Cardiac muscle cell (in vitro differentiated cells and primary cell): ENCODE measurements at places on chromosomes 3 and 15.

DNA sequence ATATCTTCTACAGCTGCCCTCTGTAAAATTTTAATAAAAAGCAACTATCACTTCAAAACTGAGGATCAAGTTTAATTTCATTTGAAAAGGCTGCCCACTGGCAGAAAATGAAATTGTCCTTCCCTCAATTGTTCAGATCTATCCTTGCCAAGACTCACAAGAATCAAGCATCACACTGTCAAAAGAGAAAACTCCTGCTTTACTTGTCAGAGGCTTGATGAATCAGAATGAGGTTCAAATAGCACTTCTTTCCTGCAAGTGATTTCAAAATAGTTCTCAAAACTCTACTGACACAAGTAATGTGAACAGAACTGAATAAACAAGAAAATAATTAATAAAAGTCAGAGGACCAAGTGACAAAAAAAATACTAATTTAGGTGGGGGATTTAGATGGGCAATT lies 70.6 kb downstream of the GOLIM4 start:
- DNase-seq: peak; percentile 27

- DNase-seq: no peak
Observed at GRCh38 chr3:107506458-107506857, 16.3 kb upstream of the BBX start.

- DNase-seq: no peak
Observed at GRCh38 chr3:124116906-124117305, 125.0 kb upstream of the ROPN1 start.

- DNase-seq: no peak
Observed at GRCh38 chr3:189561256-189561655, 69.9 kb upstream of the TP63 start.

DNA sequence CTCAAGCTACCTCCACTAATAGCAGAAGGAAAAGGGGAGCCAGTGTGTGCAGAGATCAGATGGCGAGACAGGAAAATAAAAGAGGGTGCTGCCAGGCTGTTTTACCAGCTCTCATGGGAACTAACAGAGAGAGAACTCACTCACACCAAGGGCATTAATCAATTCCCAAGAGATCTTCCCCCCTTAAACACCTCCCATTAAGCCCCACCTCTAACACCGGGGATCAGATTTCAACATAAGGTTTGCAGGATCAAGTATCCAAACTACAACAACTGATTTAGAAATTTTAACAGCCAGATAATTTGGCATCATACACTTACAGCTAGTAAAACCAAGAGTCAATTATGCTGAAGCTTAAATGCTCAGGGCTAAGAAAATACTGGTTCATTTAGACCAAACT lies 18.9 kb downstream of the CD200 start:
- no peak for DNase-seq

- DNase-seq: peak; percentile 47
Observed at GRCh38 chr3:52171514-52172261, 17.5 kb upstream of the POC1A start.

- DNase-seq: no peak
Observed at GRCh38 chr3:85255949-85256348, 297.2 kb downstream of the CADM2 start.

DNA sequence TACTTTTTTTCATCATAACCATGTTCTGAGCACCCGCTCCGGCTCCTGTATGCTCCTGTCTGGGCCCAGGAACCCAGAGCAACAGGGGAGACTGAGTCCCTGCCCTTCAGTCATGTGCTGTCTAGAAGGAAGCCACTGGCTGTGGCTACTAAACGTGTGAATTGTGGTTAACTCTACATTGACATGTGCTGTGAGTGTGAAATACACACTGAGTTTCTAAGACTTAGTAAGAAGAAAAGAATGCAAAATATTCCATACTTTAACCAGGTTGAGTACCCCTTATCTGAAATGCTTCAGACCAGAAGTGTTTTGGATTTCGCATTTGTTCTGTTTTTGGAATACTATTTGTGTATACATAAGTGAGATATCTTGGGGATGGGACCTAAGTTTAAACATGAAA lies 42.8 kb upstream of the CGNL1 start:
- peak; percentile 72 for DNase-seq

GRCh38 chr3:181050738-181051137 lies 61.2 kb upstream of the DNAJC19 start:
- no peak for DNase-seq

DNA sequence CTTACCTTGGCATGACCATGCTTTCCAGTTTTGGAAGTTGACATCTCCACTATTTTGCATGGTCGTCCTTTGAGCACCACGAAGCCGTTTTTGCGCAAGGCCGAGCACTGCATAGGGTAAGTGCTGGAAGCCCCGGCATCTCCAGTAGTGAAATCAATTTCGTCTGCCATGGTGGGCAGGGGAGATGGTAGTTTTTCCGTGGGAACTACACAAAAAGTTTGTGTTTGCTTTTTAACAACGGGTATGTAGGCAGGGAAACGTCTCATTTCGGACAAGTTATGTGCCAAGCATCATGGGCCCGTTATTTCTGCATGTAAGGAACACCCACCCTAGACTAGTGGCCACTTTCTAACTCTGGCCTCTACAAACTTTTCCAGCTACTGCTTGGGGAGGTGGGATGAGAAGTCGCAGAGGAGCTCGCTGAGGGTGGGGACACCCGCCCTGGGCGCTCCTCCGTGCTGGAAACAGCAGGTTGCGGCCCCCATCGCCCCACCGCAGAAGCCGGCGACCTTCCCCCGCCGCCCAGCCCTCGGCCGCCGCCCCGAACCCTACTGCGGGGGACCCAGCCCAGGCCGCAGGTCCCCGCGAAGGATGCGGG lies 701 bp downstream of the EIF5A2 start:
- peak; percentile 5 for DNase-seq

DNA sequence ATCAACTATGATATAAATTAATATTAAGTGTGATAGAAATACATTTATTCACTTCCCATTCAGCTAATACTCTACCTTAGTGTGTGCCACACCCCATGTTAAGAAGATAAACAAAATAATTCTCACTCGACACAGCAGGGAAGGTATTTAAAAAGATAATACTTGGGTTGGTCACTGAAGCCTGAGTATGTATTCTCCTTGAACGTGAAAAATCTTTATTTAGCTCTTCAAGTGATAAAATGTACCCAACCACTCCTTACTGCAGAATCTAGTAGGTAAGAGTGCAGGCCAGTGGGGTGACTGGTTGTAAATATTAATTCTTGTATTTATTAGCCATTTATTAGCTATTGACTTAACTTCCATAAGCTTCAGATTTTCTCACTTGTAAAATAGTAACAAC lies 372.7 kb upstream of the THBS1 start:
- no peak for DNase-seq
